IPS-NIHi11 (cell line): ENCODE measurements at places on chromosomes 2 and 18.
A peak's percentile ranks its signal among the peaks of the same experiment; 100 is the strongest.

- no peak for DNase-seq
Observed at GRCh38 chr2:7517851-7518250, 600.6 kb downstream of the RNF144A start.

GRCh38 chr18:43863180-43863579 lies 585.9 kb upstream of the SYT4 start:
- DNase-seq, result no peak

GRCh38 chr2:63614983-63615945 lies 26.5 kb downstream of the MDH1 start:
- DNase-seq, result peak; percentile 55

DNA sequence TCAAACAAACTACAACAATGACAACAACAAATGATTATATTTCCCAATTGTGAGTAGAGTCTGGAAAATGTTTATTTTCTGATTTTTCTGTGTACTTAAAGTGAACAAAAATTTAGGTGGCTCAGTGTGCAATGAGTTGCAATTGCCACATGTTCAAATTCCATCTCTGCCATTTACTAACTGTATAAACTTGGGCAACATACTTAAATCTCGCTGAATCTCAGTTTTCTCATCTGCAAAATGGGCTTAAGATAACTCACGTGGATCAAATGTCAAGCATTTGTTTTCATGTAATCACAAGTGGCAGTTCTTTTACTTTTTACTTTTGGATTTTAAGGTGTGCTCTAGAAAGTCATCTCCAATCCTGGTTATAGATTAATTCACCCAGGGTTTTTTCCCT lies 416.8 kb upstream of the HNRNPA3 start:
- no peak for DNase-seq

GRCh38 chr2:145752091-145752806 lies 1232.3 kb upstream of the ZEB2 start:
- peak; percentile 68 for DNase-seq

GRCh38 chr18:74950479-74950878 lies 258.5 kb downstream of the PTGR3 start:
- DNase-seq, result no peak

DNA sequence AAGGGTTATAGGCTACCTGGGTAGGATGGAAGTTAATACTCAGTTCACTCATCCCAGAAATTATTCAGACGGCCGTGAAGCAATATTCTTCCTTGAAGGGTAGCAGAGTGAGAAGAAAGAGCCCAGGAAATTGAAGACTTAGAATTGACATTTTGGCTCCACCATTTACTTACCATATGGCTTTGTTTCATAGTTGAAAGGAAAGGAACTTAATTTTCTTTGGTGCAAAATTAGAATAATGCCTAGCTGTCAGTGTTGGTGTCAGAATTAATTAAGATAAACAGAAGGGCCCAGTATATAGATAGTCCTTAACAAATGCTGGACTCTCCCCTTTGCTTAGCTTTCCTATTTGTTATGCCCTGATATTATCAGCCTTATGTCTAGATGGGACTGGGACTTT lies 263.2 kb downstream of the KCNJ3 start:
- DNase-seq, result no peak

DNA sequence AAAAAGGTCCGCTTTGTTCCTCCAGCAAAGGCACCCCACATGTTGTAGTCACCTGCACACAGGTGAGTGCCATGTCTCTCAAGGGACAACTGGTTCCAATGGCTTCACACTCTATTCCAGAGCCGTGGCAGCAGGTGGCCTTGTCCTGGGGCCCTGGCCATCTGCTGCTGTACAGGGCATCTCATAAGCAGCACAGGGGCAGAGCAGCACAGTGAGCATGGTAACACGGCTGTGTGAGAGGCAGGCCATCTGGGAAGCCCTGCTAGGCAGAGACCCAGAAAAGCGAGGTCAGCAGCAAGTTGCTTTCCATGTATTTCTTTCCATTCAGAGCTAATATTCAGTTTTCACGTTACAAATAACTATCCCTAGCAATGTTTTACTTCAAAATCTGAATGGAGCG lies 54.7 kb downstream of the CMPK2 start:
- no peak for DNase-seq

GRCh38 chr2:185006481-185006880 lies 408.2 kb downstream of the ZNF804A start:
- DNase-seq, result no peak

GRCh38 chr2:80335411-80335810 lies 30.9 kb upstream of the LRRTM1 start:
- no peak for DNase-seq

- no peak for DNase-seq
Observed at GRCh38 chr18:10565835-10566234, 40.0 kb downstream of the NAPG start.

GRCh38 chr2:122758967-122759366 lies 1003.5 kb downstream of the TSN start:
- DNase-seq, result no peak

GRCh38 chr2:151664520-151664919 lies 69.8 kb downstream of the NEB start:
- DNase-seq, result no peak

DNA sequence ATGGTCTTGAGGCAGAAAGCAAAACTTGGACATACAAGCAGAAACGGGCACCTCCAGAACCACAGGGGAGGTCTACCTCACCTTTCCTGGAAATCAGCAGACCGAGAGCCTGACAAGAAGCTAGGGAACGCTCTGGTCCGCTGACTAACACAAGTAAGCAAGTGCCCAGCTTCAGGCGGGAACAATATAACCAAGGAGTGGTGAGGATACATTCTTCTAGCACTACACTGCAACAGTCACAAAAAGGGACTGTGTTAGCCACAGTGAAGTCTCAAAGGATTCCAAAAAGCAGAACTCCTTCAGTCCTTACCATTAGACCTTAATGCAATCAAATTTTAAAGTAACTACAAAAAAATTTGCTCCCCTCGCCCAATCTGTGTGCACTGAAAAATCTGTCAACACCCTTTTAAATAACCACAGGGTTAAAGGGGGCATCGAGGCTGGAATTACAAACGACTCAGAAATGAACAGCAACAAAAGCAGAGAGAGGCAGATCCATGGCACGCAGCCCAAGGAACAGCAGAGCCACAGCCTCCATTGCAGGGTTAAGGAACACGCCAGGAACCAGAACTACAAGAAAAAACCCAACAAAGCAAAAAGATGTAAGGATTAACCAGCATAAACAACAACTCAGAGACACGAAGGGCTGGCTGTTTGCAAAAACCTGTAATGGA lies 7.1 kb downstream of the THAP4 start:
- no peak for DNase-seq

DNA sequence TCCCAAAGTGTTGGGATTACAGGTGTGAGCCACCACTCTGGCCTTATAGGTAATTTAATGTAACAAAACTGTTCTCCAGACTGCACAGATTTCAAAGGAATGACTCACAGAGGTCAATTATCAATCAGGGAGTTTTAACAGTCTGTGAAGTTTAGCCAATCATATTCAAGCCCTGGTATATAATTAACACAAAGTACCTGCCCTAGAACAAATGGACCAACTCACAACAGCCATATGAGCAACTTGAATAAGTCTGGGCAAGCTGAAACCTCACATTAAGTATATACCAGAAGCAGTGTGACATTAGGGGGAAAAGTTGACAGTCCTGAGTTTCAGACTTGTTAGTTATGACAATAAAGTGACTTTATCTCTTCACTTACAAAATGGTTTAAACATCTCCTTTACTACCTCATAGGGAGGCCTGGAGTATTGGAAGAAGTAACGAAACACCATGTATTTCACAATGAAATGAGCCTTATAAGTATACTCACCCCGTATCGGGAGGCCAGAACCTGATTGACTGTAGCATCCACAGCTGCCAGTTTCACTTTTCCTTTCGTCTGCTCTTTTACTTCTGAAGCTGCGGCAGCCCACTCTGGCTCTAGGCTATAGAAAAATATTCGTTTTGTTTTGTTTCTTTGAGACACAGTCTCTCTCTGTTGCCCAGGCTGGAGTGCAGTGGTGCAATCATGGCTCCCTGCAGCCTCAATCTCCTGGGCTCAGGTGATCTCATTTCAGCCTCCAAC lies 22.2 kb downstream of the PDIA6 start:
- no peak for DNase-seq

DNA sequence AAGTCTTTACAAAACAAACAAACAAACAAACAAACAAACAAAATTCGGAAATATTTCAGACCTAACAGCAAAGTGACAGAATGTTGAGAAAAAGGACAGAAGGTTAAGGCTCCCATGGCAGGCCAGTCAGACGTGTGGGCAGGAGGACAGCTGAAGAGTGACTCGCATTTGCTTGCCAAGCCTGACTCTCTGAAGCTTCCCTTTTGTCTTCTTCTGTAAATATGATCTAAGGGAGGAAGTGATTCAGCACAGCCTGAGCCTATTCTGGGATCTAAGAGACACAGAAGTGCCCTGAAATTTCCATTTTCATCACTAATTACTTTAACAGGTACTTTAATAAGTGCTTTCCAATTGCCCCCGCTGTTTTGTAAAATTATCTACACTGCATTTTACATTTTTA lies 134.0 kb upstream of the LYPD1 start:
- DNase-seq, result no peak

GRCh38 chr2:40606862-40607261 lies 155.0 kb upstream of the SLC8A1 start:
- no peak for DNase-seq

- DNase-seq, result peak; percentile 69
Observed at GRCh38 chr2:42030200-42030759, 17.5 kb upstream of the PKDCC start.

DNA sequence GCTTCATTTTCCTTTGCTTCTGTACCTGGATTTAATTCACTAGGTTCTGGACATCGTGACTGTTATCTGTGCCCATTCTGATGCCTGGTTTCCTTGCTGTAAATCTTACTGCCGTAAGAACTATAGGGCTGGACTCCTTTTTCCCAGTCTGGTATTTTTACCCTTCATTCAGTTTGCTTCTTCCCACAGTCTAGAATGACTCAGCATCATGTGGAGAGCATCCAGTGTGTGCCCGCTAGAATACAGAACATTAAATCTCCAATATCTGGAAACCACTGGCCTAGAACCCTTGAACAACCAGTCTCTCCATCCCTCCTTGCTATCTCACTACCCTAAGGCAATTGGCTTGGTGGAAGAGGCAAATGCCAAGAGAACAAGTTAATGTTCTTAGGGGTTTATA lies 1075.4 kb upstream of the ZEB2 start:
- no peak for DNase-seq

GRCh38 chr2:147826278-147827087 lies 18.3 kb upstream of the ACVR2A start:
- no peak for DNase-seq

GRCh38 chr2:25372405-25373268 lies 30.9 kb upstream of the DNMT3A start:
- no peak for DNase-seq

- no peak for DNase-seq
Observed at GRCh38 chr2:60633615-60634014, 80.2 kb upstream of the BCL11A start.

GRCh38 chr2:27583390-27583915 lies 611 bp downstream of the ZNF512 start:
- DNase-seq, result no peak

GRCh38 chr2:27991146-27991545 lies 100.6 kb downstream of the BABAM2 start:
- no peak for DNase-seq

DNA sequence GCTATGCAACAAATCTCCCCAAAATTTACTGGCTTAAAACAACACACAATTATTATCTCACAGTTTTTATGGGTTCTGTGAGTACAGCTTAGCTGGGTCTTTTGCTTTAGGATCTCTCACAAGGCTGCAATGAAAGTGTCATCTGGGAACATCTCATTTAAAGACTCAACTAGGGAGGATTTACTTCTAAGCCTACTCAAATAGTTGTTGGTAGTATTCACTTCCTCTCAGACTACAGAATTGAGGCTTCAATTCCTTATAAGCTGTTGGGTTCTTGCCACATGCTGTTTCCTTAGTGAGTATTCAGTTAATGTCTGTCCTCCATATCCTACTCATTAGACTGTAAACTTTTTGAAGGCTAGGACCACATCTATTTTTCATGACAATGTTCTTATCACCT lies 72.3 kb downstream of the MDH1 start:
- no peak for DNase-seq

GRCh38 chr2:67571785-67572718 lies 174.9 kb downstream of the ETAA1 start:
- DNase-seq, result no peak

DNA sequence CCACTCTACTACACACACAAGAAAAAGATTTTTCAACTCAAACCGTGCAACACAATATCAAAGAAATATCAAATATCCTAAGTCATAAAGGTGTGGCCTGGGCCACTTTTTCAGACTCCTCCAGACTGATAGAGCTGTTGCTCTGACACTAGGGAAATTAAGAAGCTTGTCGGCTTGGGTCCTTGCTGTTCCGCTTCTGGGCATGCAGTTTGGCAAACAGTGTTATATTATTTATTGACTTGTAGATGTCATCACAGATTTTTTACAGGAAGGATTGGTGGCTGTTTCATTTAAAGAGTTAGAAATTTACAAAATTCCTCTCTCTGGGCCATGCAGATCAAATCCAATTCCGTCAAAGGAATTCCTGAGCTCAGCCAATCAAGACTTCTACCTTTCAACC lies 98.3 kb upstream of the MSH2 start:
- DNase-seq, result no peak

DNA sequence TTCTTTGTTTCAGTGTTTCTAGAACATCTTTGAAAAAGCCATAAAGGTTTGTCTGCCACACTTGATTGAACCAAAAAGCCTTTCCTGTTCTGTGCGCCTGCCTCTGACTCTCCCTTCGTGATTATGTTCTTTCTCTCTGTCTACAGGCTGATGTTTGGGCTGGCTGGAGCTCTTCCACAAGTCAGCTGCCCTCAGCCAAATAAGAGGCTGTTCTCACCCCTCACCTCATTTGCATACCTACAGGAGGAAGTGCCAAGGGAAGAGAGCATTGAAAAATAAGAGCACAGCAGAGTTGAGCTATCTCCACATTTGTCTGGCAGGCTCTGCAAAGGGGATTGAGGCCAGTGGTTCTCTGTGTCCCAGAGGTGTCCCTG lies 15.8 kb downstream of the INPP5D start:
- peak; percentile 56 for DNase-seq

GRCh38 chr2:145221516-145221915 lies 701.6 kb upstream of the ZEB2 start:
- no peak for DNase-seq

GRCh38 chr2:236025892-236026291 lies 142.3 kb downstream of the GBX2 start:
- no peak for DNase-seq

DNA sequence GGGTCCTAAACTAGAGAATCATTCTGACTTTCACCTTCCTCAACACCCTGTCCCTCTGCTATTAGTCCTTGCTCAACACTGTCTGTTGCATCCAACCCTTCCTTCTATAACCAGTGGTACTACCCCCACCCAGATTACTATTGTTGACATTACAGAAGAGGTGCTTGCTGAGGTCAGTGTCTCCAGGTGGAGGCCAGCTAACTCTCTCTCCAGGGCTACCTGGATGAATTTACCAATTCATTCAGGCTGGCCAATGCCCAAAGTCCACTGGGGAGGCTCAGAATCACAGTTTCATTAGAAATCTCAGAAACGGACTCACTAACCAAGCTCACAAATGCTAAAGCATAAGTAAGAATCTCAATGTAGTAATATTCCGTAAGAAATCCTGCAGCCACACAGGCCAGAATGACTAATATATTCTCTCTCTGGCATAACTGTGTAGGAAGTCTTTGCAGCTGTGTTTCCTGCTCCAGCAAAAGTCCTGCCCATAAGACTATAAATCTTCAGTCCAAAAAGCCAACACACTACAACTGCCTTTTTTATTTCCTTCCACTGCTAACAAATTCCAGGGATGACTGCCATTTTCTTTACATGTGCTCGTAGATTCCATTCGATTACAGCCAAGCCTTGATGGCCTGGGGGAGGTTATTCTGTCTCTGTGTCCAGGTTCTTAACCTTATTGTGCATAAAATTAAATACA lies 10.0 kb upstream of the TTR start:
- no peak for DNase-seq
